ENCODE measurements at places on chromosomes 12 and 14.

DNA sequence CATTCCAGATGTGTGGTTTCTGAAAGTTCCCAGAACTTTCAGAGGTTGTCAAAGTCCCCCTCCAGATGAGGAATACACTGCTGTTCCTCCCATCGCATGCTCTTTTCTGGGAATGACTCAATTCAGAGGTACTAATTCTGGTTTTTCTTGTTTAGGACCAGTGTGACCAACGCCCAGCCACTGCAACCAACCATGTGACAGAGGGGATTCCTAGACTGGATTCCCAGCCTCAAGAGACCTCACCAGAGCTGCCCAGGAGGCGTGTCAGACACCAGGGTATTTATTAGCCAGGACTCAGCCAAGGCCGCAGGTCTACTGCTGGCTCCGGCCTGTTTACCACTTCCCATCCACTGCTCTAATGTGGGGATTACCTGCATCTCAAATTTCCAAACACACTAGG lies 24.2 kb downstream of the TRAFD1 start:
- no peak for DNase-seq

DNA sequence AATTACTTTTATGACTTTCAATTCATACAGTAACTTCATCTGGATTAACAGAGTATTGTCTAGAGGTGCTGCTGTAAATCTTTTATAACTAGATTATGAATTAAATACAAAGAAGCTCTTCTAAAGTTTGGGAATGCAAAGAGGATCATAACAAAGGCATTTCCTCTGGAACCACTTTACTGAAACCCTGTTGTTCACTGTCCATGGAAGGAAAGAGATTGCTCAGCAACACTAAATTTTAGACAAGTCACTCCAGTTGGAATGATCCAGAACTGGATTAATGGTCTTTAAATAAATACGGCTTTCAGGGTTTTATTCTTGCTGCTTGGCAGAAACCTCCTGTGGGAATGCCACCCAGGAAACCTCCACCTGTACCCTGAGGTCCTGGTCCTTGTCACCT lies 250.6 kb downstream of the KSR2 start:
- no peak for DNase-seq

- DNase-seq, result no peak
These were observed 333.5 kb downstream of the NAV3 start for GRCh38 chr12:78164154-78164553.

GRCh38 chr12:46507766-46508165 lies 135.2 kb upstream of the SLC38A2 start:
- no peak for DNase-seq

DNA sequence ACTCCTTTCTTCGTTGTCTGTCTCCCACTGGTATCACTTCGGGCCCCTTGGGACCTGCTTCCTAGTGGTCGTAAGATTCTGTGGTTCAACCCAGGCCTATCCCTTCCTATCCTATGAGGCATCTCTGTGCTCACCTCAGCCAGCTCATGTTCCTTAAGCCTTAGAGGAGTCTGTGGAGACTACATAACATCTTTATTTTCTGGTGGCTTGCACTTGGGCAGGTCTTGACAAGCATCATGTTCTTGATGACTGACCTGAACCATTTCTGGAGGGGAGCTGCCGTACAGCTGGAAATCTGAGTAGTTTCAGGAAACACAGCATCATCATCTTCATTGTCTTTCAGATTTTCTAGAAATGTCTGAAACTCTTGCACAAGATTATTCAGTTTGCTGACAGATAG lies 69.3 kb downstream of the PPFIBP1 start:
- no peak for DNase-seq

GRCh38 chr14:41285186-41285748 lies 321.4 kb upstream of the LRFN5 start:
- DNase-seq, result peak; percentile 89

DNA sequence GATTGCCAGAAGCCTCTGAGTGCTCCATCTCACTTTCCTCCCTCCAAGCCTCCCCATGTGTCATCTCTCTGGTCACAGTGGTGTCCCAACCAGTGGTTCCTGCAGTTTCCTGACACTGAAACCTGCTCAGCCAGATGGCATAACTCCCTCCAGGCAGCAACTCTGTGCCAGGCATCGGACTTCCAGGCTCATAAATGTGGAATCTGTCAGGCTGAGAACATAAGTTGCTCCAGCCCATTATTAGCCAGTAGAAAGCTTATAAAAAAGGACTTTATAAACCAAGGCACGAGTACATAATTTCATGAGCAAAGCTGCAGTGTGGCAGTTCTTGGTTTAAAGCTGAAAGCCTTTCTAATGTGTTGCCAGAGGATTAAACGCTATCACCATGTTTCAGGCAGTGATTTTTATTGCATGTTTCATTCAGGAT lies 194.3 kb downstream of the DACT1 start:
- no peak for DNase-seq

GRCh38 chr14:54761835-54762234 lies 140.8 kb downstream of the GCH1 start:
- no peak for DNase-seq

DNA sequence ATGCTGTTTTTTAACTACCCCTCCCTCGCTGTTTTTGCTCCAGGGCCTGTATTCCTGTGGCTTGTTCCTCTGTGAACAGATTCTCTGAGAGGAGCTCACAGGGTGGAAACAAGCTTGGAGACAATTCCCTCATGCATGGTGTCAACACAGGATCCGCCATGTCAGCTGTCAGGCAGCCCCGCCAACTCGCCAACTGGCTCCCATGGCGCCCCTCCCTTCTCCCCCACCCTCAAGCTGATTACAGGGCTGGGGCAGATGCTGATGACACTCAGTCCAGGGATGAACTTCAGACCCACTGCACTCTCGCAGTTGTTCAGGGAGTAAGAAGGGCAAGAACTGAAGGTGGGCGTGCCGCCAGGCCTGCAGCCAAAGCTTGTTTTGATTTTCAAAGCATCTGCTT lies 229.9 kb downstream of the NTF3 start:
- DNase-seq, result no peak

DNA sequence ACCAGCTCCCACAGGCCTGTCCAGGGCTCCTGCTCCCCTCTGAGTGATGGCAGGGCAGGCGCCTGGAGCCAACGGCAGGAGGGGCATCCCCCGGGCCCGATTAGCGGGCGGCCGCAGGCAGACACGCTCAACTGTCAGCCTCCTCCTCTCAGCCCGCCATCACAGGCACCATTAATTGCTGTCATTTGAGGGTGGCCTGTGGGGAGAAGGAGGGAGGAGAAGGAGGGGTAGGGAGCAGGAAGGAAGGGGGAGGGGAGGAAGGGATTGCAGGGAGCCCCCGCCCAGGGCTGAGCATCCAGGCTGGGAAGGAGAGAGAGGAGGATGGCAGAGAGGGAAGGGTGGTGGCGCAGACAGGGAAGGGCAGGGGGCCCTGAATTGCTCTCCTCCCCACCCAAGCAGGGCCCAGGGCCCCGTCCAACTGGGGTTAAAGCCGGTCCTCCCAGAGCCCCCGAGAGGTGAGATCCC lies 36.1 kb downstream of the NCOR2 start:
- peak; percentile 81 for DNase-seq

DNA sequence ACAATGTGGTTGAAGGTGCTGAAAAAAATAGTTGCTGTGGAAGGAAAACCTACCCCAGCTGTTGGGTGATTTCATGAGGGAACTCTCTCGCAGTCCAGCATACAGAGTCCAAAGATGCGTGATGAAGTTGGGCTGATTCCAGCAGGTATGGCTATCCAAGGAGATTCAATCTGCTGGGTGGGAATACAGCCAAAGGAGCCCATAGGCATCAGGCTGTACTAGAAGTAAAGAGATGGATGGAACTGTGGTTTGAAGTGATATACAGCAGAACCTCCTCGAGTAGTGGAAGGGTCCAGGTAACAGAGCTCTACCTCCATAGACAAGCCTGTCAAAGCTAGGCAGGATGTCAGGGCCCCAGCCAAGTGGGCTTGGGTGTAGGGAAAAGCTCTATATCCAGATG lies 11.5 kb upstream of the TMTC2 start:
- DNase-seq, result no peak

GRCh38 chr14:24984846-24985589 lies 64.9 kb downstream of the STXBP6 start:
- peak; percentile 62 for DNase-seq

GRCh38 chr12:94504386-94504785 lies 44.7 kb upstream of the CEP83 start:
- no peak for DNase-seq

DNA sequence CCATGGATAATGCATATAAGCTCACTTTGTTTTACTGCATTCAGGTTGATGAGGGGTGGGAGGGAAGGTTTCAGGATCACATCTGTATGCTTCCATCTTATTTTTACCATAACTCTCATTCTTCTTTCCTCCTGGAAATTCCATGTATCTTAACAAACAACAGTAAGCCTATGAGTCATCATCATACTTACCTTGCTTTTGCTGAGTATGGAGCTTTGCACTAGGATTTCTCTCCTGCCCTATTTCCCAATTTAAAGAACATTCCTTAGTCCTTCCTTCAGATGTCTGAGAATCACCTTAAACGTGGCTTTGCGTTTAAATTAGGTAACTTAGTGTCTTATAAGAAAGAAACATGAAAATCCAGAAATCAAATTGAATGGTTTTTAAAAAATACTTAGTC lies 1.6 kb upstream of the CLEC14A start:
- no peak for DNase-seq

GRCh38 chr14:23933108-23933741 lies 20.3 kb upstream of the DHRS4 start:
- no peak for DNase-seq

DNA sequence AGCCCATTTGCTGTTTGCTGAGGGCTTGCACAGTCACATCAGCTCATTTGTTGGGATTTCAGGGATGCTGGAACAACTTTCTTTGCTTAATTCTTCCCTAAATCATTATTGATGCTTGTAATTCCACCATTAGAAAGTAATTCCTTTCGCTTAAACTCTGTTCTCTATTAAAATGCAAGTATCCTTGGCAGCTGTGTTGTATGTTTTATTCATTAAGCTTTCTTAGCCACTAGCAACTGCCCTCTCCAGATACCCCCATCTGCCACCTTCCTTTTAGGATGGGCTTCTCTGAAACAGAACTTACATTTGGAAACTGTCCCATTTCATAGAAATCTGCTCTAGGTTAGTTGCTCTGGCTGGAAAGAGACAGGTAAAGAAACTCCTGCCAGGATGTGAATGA lies 43.7 kb downstream of the ADCK1 start:
- DNase-seq, result no peak

GRCh38 chr12:42798811-42799438 lies 209.4 kb upstream of the PRICKLE1 start:
- DNase-seq, result no peak

DNA sequence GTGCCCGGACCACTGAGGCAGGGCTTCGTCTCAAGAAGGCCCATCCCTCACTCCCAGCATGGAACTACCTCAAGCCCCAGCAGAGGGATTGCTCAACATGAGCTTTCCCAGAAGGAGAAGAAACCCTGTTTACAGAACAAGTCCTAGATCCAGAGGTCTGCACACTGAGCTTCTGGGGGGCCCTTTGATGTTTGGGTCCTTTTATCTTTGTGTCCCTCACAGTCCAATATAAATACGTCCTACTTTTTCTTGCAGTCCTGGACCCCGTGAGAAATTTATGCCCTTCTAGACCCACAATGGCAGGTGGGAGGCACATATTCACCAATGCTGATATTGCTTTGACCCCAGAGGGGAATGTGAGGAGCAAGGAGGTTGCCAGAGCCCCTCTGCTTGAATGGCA lies 54.4 kb downstream of the SMUG1 start:
- no peak for DNase-seq

GRCh38 chr14:40447017-40447416 lies 1014.8 kb upstream of the FBXO33 start:
- peak; percentile 84 for DNase-seq

DNA sequence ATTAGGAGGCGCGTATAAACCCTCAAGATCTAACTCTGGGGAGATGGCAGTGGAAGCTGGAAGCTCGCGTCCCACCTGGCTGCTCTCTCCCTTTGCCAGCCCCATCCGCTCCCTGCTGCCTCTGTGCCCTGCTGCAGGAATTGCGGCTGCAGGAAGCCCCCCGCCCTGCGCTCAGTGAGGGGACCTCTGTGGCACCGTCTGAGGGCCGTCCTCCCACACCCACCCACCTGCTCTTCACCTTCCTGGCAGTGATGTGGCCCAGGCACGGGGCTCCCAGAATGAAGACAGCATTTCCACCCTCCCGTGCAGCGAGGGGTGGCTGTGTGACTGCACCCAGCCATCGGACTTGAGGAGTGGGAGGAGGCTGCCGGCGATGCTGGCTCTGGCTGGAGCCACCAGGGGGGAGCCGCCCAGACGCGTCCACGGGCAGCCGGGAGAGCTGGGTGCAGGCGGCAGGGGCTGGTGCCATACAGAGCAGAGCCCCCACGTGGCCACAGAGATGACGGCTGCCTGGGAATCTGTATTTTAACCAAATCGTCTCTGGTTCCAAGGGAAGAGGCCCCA lies 28.3 kb upstream of the GALNT9 start:
- no peak for DNase-seq

GRCh38 chr14:22877000-22877501 lies 5.5 kb downstream of the LRP10 start:
- no peak for DNase-seq

GRCh38 chr12:10453156-10453555 lies at the start of gene KLRC1:
Gene KLRC1 (minus strand): TSS chr12:10453377. CDS start chr12:10451156, 2,221 bp downstream.
- DNase-seq, result no peak

- no peak for DNase-seq
These were observed 203.3 kb upstream of the LHX5 start for GRCh38 chr12:113674996-113675395.

DNA sequence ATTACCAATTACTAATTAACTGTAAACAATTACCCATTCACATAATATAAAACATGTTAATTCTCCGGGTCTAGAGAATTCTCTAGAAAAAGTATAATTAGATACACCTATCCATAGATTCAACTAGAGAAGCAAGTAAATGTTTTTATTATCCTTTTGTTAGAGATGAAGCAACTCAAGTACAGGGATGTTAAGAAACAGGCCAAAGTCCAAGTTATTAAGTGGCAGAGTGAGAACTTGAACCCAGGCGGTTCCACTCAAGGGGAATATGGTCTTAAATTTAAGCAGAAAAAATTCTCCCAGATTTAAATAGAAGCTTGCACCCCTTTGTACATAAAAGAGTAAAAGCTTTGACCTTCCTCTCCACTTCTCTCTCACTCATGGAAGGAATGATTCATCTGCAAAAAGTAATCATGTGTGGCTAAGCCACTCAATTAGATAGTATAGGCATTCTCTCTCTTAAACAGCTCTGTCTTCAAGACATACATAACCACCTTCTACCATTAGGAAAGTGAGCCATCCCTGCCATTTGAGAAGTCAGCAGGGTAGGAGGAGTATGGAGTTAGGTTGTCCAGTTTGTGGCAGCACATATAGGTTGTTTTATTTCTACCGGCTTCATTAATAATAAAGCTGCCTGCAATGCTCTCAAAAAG lies 34.1 kb downstream of the ERGIC2 start:
- DNase-seq, result no peak

- no peak for DNase-seq
These were observed 197.5 kb downstream of the TSPAN9 start for GRCh38 chr12:3274664-3275063.

Data from NCI-H1105 (cell line).